ENCODE measurements at places on chromosomes 6 and 20. TPM values are rescaled to one million over a fixed set of nuclear protein-coding genes. Genes with fewer than 3 reads are reported as not detected.

The COL11A2 gene
- 0.51 TPM for total RNA-seq

The GJA10 gene
- not detected for total RNA-seq

The PNPLA1 gene
- not detected for total RNA-seq

The CRISP3 gene
- not detected for total RNA-seq

The ARG1 gene
- total RNA-seq, result not detected

The SLA2 gene
- total RNA-seq, result 0.08 TPM

The GSTA2 gene
- total RNA-seq, result not detected

The SLC22A16 gene
- total RNA-seq, result not detected

The PTCRA gene
- total RNA-seq, result not detected

The SLCO4A1 gene
- total RNA-seq, result 10.3 TPM

The TFAP2C gene
- total RNA-seq, result 14.6 TPM

The ENPP5 gene
- total RNA-seq, result not detected

The GPLD1 gene
- 0.45 TPM for total RNA-seq

The PLEKHG1 gene
- total RNA-seq, result 0.71 TPM

The GPR63 gene
- total RNA-seq, result 0.30 TPM

The MICA gene
- 28.3 TPM for total RNA-seq

The NKAPL gene
- total RNA-seq, result not detected

The RRAGD gene
- total RNA-seq, result 3.6 TPM

The LY86 gene
- not detected for total RNA-seq

The CD40 gene
- 3.8 TPM for total RNA-seq

The LAMP5 gene
- not detected for total RNA-seq

Measured in A549 treated with dexamethasone at 1 μM for 4 hours (cell line).